ENCODE measurements at places on chromosomes 3 and 15. TPM values are rescaled to one million over a fixed set of nuclear protein-coding genes. Genes with fewer than 3 reads are reported as not detected.
A peak's percentile ranks its signal among the peaks of the same experiment; 100 is the strongest.

DNA sequence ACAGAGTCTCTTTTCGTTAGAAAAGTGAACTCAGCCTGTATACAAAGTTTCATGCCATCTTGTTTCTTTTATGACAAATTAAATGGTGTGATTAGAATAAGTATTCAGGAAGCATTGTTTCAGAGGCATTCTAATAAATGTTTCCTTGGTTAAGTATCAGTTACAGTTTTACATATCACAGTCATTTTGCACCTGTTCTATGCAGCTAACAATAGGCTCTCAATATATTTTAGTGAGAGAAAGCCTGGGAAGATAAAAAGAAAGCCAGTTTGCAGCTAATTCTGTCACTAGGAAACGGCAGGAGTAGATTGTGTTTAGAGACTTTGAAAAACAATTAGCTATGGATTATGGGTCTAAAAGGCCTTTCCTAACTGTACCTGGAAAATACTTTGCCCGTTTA lies 252.8 kb downstream of the ZIC1 start:
- DNase-seq: no peak

- DNase-seq: no peak
These were observed 1.2 kb downstream of the CGNL1 start for GRCh38 chr15:57377478-57377847.

DNA sequence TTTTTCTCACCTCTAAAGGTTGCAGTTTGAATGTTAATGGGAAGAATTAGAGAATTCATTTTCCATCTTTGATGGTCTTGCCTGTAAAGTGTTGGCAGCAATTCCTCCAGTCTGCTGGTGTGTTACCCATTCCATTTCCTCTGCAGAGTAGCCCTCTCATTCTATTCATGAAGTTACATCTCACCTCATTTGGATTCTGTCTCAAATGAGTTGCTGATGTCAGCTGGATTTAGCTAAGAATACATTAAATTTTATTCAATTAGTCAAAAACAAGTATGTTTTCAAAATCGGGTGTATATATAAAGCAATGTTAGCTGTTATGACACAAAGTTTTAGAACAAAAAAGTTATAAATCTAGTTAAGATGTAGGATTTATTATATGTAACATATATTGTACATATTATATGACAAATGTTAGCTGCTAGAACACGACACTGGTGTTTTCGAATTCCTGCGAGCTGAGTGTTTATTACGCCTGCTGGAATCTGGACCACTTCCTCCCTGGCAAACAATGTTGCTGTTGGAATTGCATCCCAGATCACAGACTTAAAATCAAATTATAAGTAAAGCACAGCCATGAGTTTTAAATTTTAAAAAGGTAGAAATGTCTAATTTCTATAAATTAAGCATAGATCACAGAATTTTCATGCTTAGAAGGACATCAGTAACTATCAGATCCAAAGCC lies 516.2 kb downstream of the OCA2 start:
- DNase-seq: no peak

GRCh38 chr3:11306817-11307589 lies 34.8 kb downstream of the ATG7 start:
- peak; percentile 63 for DNase-seq

GRCh38 chr3:98573181-98573728 lies 20.2 kb downstream of the CPOX start:
- no peak for DNase-seq

- no peak for DNase-seq
These were observed 1.1 kb upstream of the ACTR8 start for GRCh38 chr3:53883008-53883407.

DNA sequence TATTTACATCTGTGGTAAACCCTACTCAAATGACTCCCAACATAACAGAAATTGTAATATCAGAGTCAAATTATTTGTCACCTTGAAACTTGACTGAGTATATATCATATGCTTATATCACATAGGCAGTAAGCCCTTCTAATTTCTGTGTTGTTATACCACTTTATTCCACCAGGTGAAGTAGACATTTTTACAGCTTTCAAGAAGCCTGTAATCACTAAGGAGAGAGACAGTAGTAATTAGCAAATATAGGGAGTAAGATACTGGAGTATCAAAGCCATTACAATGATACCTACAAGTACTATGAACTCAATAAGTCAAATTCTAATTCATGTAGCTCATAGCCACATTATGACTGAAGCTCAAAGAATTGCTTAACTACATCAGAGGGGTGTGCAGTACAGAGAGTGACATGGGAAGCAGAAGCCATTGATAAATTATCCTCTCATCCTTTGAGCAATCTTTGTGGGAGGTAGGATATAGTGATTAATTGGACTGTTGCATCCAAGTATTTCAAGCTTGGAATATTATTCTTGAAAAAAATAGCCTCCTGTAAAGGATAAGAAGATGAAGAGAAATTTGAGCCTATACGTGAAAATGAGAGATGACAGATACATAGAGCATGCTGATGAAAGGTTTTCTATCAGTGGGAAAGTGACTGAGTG lies 1005.9 kb downstream of the ZPLD1 start:
- DNase-seq: no peak

- no peak for DNase-seq
These were observed 116.2 kb upstream of the NECTIN3 start for GRCh38 chr3:110955301-110955880.

Gene NRROS
- total RNA-seq: 0.72 TPM

Gene C3orf49
- not detected for total RNA-seq

Gene SCAMP2
- total RNA-seq: 28.3 TPM
